ENCODE measurements at places on chromosomes 3 and 15. TPM values are rescaled to one million over a fixed set of nuclear protein-coding genes. Genes with fewer than 3 reads are reported as not detected.

NGRN gene
- 111 TPM for polyA plus RNA-seq

MEX3B gene
- polyA plus RNA-seq, result 11.7 TPM

- no peak for DNase-seq
Observed at GRCh38 chr15:23482228-23482627, 35.2 kb upstream of the GOLGA6L2 start.

GRCh38 chr3:188947401-188948280, 224.1 kb upstream of the TPRG1 start:
- DNase-seq, result peak; percentile 95

- DNase-seq, result no peak
Observed at GRCh38 chr15:74951006-74951405, 5.6 kb downstream of the RPP25 start.

GRCh38 chr15:50042775-50043174, 76.3 kb downstream of the ATP8B4 start:
- no peak for DNase-seq

LRRC49 gene
- polyA plus RNA-seq, result 18.9 TPM

ATP2C1 gene
- 122 TPM for polyA plus RNA-seq

DNA sequence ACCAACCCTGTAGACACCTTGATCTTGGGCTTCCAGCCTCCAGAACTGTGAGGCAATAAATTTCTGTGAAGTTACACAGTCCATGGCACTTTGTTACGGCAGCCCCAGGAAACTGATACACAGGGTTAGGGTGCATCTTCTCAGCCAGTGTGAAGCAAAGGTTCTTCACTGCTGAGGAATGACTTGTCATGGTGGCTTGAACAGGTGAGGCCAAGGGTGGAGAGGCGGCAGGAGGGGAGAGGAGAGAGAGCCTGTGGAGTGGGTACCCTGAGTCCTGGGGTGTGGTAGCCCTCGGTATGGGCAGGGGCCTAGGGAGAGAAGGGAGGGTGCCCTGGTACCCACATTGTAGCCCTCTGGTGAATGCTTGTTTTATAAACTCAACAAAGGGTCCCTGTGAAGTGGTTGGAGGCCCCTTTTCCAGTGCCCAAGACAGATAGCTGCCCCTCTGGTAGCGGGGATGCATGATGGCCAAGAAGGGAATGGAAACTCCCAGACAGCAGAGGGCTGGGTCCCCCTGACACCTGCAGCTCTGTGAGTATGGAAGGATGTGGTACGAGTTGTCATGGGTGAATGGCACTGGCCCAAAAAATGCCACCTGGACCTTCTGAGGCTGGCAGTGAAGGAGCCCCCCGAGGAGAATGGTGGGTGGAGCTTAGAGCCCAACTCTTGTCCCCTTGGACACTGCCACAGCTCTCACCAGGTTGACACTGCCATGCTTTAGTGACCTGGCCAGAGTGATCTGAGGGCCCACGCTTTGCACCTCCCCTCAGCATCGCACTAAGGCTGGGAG, 49.6 kb downstream of the SPSB4 start:
- DNase-seq, result no peak

GOLGA6A gene
- not detected for polyA plus RNA-seq

DNA sequence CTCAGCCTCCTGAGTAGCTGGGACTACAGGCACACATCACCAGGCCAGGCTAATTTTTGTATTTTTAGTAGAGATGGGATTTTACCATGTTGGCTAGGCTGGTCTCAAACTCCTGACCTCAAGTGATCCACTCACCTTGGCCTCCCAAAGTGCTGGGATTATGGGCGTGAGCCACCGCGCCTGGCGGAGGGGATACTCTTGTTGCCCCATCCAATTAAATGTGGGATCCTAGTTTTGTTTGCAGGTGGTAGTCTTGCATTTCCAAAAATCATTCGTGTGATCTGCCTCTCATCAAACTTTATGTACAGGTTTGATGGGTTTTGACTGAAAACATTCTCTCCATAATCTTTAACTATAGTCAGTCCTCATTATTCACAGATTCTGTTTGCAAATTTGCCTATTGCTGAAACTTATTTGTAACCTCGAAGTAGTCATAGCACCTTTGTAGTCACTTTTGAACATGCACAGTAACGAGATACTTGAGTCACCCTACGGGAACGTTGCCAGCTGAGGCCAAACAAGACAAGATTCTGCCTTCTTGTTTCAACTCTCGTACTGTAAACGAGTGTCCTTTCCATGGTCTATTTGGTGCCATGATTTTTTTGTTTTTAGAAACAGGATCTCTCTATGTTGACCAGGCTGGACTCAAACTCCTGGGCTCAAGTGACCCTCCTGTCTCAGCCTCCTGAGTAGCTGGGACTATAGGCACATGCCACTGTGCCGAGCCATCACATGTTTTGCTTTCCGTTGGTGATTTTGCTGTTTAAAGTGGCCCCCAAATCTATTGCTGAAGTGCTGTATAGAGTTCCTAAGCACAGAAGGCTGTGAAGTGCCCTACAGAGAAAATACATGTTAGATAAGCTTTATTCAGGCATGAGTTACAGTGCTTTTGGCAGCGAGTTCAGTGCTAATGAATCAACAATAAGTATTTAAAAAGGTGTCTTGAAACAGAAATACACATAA, 8.1 kb upstream of the MAPK6 start:
- DNase-seq, result no peak

SCG3 gene
- polyA plus RNA-seq, result not detected

- DNase-seq, result no peak
Observed at GRCh38 chr3:78277220-78277619, 1237.3 kb downstream of the ROBO2 start.

Measured in left renal cortex interstitium (tissue), 4 donors.